Ureter (tissue), 1 donor: ENCODE measurements at places on chromosomes 3 and 15. TPM values are rescaled to one million over a fixed set of nuclear protein-coding genes. Genes with fewer than 3 reads are reported as not detected.

- DNase-seq: no peak
These were observed 36.5 kb downstream of the RPLP1 start for GRCh38 chr15:69489073-69489571.

- no peak for DNase-seq
These were observed 54.7 kb downstream of the ITPR1 start for GRCh38 chr3:4547799-4548198.

DNA sequence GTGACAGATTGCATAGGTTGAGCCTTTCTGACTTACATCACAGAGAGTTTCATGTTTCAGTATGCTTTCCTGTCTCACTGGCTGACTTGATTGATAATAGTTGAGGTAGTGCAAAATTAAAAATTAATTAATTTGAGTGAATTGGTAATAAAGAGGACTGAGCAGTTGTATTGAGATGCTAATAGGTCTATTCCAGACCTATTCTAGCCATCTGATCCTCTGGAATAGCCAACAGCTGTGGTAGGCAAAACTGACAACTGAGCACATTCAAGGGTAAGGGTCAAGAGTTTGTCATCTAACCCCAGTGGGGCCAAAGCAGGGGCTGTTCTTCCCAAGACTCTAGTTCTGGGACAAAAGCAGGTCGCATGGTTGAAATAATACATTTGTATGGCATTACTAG lies 132.4 kb downstream of the EPHA3 start:
- no peak for DNase-seq

DNA sequence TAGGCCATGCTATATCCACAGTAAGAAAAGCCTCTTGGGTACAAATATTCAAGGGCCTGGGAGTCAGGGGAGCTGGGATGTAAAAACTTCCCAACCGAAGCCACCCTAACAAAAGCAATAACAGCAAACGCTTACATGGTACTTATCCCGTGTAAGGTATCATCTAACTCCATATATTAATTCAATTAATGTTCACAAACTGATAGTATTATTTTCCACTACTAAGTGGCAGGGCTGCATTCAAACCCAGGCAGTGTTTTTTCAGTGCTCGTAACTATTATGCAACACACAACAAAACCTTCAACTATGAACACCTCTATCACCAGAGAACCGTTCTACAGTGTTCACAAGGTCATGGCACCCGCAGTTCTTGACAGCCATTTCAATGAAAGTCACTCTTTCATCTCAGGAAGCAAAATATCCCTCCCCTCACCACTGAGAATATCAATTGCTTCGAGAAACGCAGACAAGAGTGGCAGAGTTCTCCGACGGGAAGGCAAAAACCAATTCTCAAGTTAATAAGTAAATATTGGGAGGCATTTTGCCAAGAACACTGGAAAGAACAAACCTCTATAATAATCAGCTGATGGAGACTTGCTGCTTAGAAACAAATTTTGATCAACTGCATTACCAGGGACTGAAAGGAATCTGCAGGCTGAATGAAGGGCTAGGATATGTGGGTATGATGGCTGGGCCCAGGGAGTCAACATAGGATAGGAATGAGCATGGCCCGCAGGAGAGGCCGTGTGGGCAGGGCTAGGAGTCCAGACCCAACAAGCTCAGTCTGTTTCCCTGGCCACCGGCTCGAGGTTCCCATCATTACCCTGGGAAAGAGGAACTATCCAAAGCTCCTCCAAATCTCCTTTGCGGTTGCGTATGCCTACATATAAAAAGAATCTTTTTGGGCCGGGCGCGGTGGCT lies 72.3 kb downstream of the XXYLT1 start:
- DNase-seq: peak; percentile 23

GRCh38 chr3:194401346-194401745 lies 2.3 kb upstream of the GP5 start:
- DNase-seq: no peak

DNA sequence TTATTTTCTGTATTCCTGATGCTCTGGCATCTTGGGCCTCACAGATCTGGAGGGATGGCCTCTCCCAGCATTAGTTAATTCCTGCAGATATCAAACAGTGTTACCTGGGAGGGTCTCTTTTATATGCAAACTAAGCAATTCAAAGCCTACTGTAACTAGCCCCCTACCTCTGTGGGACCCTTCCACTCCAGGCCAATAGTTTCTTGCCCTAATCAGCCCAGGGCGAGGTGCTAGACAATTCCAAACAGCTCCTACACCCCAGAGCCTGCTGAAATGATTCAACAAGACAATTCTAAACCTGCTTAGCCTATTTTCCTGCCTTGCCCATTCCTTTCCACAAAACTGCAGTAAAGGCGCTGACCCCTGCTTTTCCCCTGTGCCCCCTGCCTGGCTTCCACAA lies 106.6 kb upstream of the IGSF10 start:
- no peak for DNase-seq

Gene IL16
- 18.5 TPM for total RNA-seq

Gene TCAIM
- total RNA-seq: 40.6 TPM
